ENCODE measurements at places on chromosomes 6 and 20.

DNA sequence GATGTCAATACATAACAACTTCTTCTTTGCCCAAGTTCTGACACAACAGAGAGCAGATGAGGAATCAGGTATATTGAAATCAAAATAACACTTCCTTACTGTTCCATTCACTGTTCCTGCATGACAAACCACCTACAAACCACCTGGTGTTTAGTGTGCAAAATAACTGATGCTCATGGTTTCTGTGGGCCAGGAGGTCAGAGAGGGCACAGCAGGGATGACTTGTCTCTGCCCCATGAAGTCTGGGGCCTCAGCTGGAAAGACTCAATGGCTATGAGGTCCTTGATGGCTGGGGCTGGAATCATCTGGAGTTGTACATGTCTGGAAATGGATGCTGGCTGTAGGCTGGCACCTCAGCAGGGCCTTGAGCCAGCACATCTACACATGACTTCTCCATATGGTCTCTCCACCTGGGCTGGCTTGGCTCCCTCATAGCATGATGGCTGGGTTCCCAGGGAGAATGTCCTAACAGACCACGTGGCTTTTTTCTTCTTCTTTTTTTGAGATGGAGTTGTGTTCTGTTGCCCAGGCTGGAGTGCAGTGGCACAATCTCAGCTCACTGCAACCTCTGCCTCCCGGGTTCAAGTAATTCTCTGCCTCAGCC is 7.4 kb upstream of the COX4I2 start:
- DNase-seq = no peak

DNA sequence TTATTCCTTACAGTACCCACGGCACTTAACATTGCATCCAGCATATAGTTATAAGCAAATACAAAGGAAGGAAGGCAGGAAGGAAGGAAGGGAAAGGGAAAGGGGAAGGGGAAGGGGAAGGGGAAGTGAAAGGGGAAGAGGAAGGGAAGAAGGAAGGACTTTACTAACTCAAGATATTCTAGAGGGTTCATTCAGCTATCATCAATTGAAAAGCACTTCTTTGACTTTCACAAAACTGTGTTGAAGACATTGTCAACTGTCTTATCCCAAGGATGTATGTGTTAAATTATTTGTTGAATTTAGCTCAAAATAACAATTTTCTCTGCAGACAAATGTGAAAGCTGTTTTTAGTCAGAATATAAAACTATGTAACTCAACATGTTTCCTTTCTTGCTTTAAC is 87.7 kb downstream of the EPM2A start:
- DNase-seq = no peak

DNA sequence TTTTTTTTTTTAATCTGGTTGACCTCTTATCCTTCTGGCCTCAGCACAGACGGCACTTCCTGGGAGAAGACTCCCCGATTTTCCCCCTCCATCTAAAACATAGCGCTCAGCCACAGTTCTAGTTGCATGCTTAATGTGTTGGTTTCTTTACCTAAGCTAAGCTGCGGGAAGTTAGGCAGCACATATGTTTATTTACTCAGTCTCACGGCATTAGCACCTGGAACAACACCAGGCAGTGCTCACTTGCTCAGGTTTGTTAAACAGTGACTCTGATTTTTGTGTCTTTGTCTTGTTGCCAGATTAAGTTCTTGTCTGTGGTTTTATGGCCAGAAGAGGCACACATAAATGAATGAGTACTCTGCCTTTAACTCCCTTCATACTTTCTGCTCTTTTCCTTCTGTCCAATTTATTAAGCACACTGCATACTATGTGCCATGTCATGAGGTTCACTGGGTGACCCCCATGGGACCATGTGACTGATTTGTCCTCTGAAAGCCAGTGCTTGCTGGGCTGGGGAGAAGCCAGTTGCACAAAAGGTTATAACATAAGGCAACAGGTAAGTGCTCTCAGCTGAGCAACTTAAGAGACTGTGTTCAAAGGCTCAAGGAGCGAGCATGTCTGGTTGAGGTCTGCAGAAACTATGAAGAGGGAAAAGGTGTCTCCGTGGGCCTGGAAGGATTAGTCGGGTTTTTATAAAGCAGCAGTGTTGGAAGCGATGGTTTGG is 93.6 kb downstream of the RPP40 start:
- DNase-seq = no peak

DNA sequence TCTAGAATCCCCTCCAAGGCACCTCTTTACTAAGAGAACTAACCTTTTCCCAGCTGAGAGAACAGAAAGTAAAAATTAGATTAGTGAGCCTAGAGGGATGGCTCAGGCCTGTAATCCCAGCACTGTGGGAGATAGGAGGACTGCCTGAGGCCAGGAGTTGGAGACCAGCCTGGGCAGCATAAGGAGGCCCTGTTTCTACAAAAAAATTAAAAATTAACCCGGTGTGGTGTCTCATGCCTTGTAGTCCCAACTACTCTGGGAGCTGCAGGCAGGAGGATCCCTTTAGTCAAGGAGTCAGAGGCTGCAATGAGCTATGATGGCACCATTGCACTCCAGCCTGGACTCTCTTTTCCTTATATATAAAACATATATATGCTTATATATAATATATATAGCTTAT is 5.5 kb upstream of the OOEP start:
- DNase-seq = no peak

GRCh38 chr6:111997853-111998208 is 56.1 kb upstream of the CCN6 start:
- no peak for DNase-seq

DNA sequence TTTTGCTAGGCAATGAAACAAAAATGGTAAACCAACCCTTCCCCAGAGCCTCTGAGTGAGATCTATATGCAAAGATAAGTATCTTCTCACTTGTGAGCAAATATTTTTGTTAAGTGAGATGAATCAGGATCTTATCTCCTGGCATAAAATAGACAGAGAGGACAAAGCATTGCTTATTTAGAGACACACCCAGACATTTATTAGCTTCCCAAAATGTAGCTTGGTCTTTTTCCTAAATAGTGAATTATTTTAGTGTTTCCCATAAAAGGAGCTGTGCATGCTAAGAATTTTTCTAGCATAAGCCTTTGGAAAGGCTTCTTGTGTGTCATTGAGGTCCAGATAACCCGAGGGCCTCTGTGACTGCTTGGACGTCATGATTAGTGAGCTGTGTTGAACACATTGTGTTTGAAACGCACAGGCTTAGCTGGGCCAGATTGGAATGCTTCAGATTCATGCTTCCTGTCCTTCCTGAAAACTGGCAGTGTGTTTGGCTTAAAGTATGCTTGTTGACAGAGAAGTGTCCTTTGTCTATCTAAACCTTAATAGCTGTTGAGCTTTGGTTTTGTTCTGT is 16.5 kb downstream of the MTHFD1L start:
- DNase-seq = no peak

DNA sequence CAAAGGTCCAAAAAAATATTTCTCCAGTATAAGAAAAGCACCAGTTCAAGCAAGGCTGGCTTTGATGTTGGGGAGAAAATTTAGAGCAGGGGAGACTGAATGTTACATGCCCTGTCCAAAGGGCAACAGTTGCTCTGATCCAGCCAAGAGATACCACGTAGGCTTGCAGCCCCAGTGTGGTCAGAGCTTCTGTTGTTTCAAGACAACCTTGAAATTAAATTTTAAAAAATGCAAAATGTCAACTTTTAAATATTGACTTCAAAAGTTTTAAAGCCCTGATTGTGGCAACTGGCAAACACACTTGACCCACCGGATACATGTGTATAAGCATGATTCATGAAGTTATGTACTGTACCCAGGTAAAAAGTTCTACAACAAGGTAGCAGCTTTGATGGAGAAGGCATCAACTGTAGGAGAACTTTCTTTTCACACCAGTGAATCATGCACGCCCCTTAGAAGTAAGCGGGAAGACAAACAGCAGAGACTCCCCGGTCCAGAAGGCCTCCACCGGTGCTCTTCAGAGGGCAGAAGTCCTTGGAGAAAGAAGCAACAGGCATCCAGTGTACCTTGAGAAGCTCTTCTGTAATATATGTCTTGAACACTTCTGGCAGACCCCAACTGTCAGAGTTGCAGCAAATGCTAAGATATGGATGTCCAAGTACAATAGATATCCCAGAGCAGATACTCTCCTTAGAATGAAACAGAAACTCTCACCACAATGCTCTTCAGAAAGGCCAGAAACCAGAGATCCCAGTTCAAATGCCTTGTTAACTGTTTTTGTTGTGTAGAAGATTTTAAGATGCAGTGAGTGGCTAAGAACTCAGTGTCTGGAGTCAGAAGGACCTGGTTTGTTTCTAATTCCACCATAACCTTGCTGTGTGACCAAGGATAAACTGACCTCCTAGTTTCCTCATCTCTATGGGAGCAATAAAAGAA is 115.4 kb downstream of the BCAS1 start:
- DNase-seq = no peak

- DNase-seq = no peak
These were observed 141.6 kb upstream of the RREB1 start for GRCh38 chr6:6966127-6966526.

- no peak for DNase-seq
These were observed 176.9 kb upstream of the CITED2 start for GRCh38 chr6:139551376-139551775.

DNA sequence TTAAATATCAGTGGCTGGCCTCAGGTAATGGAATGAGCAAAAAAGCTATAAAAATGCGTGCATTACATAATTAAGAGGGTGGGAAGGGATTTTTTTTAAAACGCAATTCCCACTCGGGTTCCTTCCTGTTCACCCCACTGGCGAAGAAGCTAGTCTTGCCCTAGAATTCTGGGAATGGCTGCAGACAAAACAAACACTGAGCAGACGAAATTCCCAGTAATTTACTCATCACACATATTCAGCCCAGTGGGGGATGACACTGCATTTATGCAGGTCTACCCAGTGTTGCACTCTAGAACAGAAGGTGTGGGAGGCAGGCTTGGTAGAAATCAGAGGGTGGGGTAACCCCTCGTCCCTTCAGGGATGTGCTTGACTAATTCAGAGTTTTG is 2695.0 kb upstream of the DEFB115 start:
- no peak for DNase-seq

GRCh38 chr6:122136386-122136785 is 263.1 kb upstream of the HSF2 start:
- no peak for DNase-seq

DNA sequence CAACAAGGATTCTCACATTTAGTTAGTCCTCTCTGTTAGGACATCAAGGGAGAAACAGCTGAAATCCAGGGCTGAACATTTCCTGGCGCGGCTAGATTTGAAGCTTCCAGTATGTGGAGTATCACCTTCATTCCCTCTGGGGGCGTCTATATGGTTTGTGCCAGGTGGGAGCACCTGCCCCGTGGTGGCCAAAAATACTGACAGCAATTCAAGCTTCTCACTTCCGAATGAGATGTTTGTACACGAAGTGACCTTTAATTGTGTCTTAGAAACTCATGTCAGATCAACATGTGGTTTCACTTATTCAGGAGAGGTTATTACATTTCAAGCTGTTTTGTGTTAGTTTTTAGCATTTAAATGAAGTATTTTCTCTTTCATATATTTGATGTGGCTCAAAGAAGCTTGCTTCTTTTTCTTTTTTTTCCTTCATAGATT is 67.3 kb upstream of the ZNF217 start:
- no peak for DNase-seq

Measured in stimulated activated CD4-positive, alpha-beta T cell treated with anti-CD3 and anti-CD28 coated beads, Interleukin-1b, Interleukin-23, amount 100 ng/mL, for 48 hours (primary cell).